C1 segment of cervical spinal cord (tissue), 14 donors: ENCODE measurements at places on chromosomes 11 and 22.

DNA sequence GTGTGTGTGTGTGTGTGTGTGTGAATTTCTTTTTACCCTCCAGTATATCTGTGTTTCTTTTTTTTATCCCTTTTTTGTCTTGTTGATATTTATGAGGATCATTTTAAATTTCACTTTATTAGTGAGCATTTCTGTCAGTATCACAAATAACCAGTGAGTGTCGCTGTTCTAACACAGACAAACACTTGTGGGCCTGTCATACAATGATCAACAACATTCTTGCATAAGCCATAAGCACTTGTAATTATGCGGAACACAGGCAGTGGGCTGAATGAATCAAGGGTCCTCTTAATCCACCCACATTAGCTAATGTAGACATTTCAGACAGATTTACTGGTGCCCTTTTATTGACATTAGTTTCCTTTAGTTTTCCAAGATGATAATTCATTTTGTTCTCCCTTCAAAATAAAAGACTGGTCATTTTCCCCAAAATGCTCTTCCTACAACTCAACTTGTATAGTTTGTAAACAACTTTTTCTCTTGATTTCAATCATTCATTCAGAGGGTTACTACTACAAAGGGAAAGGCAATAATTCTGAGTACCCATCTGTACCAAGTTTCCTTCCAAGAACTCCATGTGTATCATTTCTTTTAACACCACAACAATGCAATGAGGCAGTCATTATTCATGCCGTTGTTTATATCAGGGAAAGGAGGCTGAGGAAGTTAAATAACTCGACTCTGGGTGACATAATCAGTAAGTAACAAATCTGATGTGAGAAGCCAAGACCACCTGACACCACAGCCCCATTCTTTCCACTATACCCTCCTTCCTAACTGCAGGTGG, 34.5 kb upstream of the ANO3 start:
- DNase-seq = no peak

DNA sequence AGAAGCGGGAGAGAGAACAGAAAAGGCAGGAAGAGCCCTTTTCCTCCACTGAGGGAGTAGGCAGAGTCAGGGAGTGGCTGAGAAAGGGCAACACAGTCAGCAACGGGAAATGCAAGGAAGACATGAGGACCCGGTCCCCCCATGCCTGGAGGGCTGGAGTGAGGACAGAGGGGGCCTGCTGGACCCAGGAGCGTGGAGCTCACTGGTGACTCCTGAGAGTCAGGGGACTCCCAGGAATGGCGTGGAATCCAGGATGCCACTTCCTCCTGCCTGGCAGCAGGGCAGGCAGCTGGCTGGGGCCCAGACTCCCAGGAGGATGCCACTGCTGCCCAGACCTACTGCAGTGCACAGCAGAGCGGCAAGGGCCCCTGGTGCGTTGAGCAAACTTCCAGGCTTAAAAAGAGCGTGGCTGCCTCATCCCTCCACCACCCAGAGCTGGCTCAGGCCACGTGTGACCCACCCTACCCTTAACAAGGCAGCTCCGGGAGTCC, 11.3 kb downstream of the C11orf21 start:
- no peak for DNase-seq

DNA sequence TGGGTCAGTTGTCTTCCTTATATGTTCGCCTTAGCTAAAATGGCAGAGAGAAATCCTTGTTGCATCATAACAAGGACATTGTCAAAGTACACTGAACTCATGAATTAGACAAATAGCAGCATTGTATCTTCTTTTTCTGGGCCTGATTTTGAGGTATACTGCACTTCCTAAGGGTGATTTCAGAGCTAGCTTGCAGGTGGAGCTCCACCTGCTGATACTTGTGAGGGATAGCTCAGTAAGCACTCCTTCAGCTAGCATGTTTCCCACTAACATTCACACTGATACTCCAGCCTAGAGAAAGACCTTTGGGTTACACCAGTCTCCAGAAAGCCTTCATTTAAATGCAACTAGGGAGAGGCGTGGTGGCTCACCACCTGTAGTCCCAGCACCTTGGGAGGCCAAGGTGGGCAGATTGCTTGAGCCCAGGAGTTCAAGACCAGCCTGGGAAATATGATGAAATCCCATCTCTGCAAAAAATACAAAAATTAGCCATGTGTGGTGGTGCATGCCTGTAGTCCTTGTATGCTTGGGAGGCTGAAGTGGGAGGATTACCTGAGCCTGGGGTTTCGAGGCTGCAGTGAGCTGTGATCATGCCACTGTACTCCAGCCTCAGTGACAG, 29.8 kb downstream of the JAM3 start:
- no peak for DNase-seq

- DNase-seq = no peak
These were observed 8.2 kb downstream of the ARRB1 start for GRCh38 chr11:75342966-75343870.

GRCh38 chr11:357582-357981, 11.7 kb upstream of the B4GALNT4 start:
- no peak for DNase-seq

GRCh38 chr22:30989474-30989873, 20.4 kb downstream of the TUG1 start:
- DNase-seq = no peak

GRCh38 chr11:119936426-119936825, 201.5 kb downstream of the TRIM29 start:
- DNase-seq = no peak

DNA sequence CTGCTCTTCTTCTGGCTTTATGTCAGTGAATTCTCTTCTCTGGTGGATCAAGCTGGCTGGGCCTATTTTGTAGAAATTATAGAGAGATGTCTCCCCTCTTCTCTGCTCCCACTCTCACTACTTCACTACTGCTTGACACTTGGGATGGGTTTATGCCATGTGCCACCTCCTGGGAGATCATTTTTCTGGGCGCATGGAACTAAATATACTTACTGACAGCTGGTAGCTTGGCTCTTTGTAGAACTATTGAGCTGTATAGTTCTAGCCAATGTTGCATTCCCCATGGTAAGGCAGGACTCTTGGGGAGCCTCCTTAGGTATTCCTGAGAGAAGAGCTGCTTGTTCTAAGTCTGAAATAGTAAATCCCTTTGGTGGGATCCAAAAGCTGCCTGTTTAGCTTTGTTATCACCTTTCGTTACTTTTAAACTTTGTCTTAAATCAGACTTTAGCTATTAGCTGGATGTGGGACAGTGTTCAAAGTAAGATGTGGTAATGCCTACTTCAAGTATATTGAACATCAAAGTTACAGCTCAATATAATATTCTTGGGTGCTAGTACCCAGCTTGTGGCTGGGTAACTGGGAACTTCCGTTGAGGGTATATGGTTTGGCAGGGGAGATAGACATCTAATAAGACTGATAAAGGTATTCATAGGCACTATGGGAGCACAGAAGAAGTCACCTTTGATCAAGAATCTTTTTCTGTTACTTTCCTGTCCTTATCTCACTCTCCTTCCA, 87.5 kb upstream of the RRM1 start:
- DNase-seq = no peak
